ENCODE measurements at places on chromosomes 7 and 10. TPM values are rescaled to one million over a fixed set of nuclear protein-coding genes. Genes with fewer than 3 reads are reported as not detected.
A peak's percentile ranks its signal among the peaks of the same experiment; 100 is the strongest.

CFAP43 gene
- 0.58 TPM for total RNA-seq

GRCh38 chr7:100670074-100670473, 3.5 kb upstream of the GNB2 start:
- peak; percentile 1 for DNase-seq

- no peak for DNase-seq
Measured at GRCh38 chr10:62460393-62460792, 86.2 kb downstream of the ZNF365 start.

- no peak for DNase-seq
Measured at GRCh38 chr7:11665357-11665756, 166.6 kb downstream of the THSD7A start.

CPSF4 gene
- total RNA-seq, result 33.5 TPM

DNA sequence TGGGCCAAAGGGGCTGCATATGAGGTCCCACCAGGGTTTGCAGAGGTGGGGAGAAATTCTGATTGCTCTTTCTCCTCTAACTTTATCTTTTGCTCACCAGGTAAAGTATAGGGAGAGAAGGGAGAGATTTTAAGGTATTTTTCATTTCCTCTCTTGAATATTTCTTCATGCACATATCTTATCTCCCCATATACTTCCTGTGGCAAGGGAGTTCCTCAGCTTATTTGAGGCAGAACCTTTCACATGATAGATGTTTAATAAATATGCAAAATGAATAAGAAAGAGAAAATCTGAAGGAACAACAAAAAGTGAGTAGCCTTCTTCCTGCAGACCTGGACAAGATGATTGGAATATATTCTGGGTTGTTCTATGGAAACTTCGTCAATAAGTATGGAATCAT, 67.4 kb upstream of the PDCD4 start:
- no peak for DNase-seq

- DNase-seq, result no peak
Measured at GRCh38 chr7:37701769-37702168, 18.2 kb downstream of the GPR141 start.

DNA sequence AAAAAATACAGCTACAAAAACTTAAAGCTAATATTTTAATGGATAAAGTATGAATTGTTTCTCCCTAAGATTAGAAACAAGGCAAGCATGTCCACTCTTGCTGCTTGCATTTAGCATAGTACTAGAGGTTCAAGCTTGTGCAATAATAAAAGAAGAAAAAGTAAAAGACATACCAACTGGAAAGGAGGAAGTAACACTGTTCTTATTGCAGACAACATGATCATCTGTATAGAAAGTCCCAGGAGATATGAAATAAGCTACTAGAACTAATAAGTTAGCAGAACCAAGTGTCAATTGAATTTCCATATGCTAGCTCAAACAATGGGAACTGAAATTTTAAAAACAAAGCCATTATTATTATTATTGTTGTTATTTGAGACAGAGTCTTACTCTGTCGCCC, 20.0 kb upstream of the RABGEF1 start:
- DNase-seq, result no peak

- no peak for DNase-seq
Measured at GRCh38 chr7:116776610-116777289, 85.6 kb upstream of the CAPZA2 start.

PDK4 gene
- total RNA-seq, result 36.2 TPM

Data from mucosa of descending colon (tissue), 3 donors.